Stimulated activated CD8-positive, alpha-beta memory T cell treated with anti-CD3 and anti-CD28 coated beads, Interleukin-15, amount 100 ng/mL, for 48 hours (primary cell): ENCODE measurements at places on chromosomes 12 and 14.

DNA sequence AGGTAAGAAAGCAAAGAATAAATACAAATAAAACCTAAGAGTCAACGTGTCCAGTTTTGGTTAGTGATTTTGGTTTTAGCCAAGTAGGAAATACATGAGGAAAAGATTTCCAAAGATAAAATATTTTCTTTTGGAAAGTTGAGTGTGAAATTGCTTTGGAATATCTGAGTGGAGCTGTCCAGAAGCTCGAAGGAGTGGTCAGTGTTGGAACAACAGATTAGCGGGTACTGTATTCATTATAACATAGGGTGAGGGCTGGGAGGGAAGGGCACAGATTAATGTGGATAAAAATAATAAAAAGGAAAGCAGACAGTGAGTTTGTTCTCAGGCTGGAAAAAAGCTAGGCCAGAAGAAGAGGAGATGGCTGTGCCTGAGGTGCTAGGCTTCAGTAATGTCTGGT, 101.5 kb upstream of the SLCO1C1 start:
- DNase-seq, result no peak

DNA sequence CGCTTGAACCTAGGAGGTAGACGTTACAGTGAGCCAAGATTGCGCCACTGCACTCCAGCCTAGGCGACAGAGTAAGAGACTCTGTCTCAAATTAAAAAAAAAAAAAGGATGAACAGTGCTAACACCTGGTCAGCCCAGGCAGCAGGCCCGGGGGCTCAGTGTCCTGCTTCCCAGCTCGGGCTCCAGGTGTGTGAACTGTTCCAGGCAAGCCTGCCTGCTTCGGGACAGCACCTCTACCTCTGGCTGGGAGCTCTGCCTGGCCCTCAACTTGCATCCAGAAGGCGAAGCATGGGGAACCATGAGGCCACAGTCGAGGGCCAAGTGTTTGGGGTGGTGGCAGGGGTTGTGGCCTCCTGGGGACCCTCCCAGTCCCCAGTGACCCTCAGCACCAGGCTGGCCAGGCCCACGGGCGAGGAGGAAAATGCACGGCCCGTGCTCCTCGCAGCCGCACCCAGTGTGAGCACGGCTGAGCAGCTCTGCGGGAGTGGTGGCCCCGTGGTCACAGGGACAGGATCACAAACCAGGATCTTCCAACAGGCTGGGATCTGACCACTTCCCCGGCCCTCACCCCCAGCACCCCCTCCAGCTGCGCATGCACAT, 15.5 kb downstream of the CDCA4 start:
- DNase-seq, result no peak

GRCh38 chr12:62192903-62193250, 67.3 kb upstream of the USP15 start:
- DNase-seq, result no peak

DNA sequence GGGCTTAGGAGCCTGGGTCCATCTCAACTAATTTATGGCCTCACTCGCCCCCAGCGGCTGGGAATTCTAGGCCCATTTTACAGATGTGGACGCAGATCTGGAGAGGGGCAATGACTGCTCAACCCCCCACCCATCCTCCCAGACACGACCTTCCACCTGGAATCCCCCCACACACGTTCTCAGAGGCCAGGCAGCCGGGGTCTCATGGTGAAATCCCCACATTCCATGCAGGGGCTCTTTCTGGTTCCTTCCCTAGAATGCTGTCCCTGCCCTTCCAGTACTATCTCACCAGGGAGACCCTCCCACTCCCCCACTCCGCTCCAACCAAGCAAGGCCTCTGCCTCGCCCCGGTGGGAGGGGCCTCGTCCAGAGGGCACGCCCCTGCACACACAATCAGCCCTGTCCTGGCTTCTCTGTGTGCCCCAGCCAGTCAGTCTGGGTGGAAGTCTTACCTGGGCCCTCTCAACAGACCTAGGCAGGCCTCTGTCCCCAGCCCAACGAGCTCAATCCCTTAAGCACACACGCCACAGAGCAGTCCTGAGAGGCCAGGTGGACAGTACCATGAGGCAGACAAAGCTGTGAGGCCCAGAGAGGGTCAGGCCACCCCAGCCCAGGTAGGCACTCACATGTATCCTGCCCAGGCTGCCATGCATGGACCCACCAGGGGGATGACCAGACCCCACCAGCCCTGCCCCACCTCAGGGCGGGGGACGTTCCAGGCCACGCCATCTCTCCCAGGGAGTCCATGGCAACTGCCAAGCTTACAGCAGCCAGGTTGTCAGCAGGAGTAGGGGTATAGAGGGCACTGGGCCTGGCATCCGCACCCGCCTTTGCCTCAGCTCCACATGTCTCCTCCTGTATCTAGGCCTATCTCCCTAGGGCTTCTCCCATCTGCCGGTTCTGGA, 1.3 kb upstream of the ANKRD9 start:
- DNase-seq, result no peak

DNA sequence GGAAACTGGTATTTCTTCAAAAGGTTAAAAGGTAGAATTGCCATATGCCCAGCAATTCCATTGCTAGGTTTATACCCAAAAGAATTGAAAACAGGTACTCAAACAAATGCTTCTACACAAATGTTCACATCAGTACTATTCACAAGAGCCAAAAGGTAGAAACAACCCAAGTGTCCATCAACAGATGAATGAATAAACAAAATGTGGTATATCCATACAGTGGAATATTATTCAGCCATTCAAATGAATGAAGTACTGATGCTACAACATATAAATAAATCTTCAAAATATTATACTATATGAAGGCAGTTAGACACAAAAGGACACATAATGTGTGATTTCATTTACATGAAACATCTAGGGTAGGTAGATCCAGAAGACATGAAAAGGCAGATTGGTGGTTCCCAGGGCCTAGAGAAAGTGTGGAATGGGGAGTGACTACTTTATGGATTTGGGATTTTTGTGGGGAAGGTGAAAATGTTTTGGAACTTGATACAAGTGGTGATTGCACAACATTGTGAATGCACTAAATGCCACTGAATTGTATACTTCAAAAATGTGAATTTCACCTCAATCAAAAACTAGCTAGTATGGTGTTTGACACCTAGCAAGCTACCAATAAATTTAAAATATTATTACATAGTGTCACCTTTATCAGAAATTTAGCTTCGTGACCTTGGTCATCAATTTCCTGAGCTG, 41.7 kb downstream of the LIN52 start:
- no peak for DNase-seq

- DNase-seq, result no peak
Observed at GRCh38 chr14:26905229-26905628, 307.4 kb upstream of the NOVA1 start.

GRCh38 chr14:100675699-100676684, 50.7 kb upstream of the DLK1 start:
- no peak for DNase-seq

- no peak for DNase-seq
Observed at GRCh38 chr12:116210131-116210530, 67.4 kb downstream of the MED13L start.

DNA sequence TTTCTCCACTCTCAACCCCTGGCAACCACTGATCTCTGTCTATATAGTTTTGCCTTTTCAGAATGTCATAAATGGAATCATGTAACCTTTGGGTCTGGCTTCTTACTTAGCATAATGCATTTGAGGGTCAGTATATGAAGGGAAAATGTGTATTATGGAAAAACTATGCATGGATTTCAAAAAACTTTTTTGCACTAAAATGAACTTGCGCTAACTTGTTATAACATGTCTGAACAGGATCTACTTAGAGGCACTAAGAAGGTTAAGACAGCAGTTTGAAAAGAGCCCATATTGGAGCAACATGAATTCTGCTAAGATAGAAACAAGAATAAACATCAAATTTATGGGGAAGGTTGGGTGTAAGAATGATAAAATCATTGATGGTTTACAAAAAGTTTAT, 29.1 kb downstream of the SLC39A9 start:
- DNase-seq, result no peak

GRCh38 chr14:50545618-50546017, 13.2 kb upstream of the MAP4K5 start:
- no peak for DNase-seq

DNA sequence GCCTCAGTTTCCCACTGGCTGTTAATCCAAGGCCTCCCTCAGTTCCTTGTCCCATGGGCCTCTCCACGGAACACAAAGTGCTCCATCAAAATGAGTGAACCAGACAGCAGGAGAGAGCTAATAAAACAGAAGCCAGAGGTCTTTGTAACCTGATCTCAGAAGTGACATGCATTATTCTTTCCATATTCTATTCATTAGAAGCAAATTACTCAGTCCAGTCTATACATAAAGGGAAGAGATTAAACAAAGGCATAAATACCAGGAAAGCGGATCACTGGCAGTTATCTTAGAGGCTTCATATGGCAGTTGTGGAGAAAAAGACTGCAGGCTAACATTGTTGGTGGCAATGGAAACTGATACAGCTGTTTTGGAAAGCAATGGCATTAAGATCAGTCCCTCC, 170.6 kb upstream of the GARIN6 start:
- no peak for DNase-seq

- DNase-seq, result no peak
Observed at GRCh38 chr14:61215222-61216020, 65.7 kb downstream of the TMEM30B start.

DNA sequence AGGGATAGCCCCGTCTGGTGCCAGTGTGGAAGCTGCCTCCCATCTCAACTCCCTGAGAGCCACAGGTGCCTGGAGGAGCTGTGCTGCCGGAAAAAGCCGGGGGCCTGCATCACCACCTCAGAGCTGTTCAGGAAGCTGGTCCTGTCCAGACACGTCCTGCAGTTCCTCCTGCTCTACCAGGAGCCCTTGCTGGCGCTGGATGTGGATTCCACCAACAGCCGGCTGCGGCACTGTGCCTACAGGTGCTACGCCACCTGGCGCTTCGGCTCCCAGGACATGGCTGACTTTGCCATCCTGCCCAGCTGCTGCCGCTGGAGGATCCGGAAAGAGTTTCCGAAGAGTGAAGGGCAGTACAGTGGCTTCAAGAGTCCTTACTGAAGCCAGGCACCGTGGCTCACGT, 25.5 kb upstream of the P2RX4 start:
- no peak for DNase-seq

DNA sequence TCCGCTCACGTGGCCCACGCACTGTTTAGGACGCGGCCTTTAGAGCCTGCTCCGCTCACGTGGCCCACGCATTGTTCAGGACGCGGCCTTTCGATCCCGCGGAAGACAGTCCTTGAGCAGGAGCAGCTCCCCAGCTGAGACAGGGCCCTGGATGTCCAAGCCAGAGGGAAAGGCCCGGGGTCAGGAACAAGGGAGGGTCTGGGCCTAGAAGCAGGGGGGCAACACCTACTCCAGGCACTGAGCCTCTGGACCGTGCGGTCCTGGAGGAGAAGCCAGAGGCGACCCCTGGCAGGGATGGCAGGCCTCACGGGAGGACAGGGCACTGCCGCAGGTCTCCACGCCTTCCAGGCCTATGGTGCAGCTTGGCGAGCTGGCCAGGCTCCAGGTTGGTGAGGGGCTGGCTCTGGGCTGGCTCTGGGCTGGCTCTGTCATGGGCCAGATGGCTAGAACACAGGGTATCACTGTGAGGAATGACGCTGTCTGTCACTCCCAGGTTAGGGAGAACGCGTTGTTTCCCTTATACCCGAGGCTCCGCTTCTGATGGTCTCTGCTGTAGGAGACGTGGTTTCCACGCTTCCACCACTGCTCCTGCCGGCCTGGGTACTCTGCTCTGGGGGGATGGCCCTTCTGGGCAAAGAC, 341.7 kb downstream of the TMEM121 start:
- no peak for DNase-seq

DNA sequence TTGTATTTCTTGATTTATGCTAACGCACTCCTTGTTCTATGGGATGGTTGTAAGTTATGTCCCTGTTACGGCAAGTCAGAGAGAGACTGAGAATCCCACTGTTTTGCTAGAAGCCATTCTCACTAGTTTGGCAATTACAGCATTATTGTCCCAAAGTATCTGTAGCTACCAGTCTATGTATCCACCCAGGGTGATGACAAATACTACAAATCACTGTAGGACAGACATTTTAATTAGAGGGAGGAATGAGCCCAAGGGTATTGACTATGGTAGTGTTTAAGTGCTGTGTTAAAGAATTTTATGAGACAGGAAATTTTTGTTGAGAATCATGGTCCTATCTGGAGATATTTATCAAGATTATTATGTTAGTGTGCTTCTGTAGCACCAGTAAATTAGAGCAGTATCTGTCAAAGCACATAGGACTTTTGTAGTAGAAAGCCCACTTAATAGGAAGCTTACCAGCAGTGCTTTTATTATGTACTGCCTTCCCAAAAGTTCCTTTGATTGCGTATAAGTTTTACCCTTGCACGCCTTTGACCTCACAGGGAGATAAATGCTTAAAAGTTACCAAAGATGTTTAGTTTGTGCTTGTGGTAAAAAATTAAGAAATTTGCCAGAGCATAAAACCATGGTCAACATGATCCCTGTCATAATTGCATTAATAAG, 10.7 kb downstream of the PRKCH start:
- no peak for DNase-seq

- no peak for DNase-seq
Observed at GRCh38 chr12:48938805-48939204, 13.5 kb upstream of the FKBP11 start.

DNA sequence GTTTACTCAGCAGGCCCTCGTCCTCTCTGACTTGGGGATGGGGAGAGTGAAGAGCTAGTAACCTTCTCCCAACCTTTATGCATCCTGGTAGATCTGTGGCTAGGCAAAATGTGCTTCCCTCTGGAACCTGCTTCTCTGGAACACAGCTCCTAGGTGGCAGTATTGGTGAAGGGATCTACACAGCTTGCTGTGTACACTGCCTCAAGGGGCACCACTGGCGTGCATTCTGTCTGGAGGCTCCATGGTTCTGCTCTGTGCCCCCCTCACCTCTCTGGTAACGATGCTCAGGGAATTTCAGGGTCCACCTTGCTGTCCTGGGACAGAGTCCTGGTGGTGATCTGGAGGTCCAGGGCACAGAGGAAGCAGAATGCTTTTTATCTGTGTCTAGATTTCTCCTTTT, 43.5 kb upstream of the KCNA5 start:
- no peak for DNase-seq

GRCh38 chr12:778615-779014, 26.2 kb downstream of the WNK1 start:
- DNase-seq, result no peak

DNA sequence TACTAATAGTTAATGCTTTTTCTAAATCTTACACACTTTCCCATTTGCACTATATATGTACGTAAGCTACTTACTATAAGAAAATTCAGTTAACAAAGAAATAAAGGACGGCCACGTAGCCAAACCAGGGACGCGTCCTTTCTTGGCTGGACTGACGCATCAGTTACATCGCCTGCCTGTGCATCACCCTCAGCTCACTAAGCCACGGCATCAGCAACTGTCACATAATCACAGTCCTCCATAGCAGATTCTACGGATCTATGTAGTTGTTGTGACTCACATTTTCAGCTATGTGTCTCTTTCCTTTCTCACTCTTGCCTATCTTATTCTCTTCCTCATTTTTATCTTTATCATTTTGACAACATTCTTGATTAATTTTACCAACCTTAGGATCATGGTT, 38.1 kb upstream of the C12orf50 start:
- no peak for DNase-seq

- DNase-seq, result no peak
Observed at GRCh38 chr14:60090864-60091519, 731 bp upstream of the PCNX4 start.
